NCI-H1092 (cell line): ENCODE measurements at places on chromosomes 11 and 22.

DNA sequence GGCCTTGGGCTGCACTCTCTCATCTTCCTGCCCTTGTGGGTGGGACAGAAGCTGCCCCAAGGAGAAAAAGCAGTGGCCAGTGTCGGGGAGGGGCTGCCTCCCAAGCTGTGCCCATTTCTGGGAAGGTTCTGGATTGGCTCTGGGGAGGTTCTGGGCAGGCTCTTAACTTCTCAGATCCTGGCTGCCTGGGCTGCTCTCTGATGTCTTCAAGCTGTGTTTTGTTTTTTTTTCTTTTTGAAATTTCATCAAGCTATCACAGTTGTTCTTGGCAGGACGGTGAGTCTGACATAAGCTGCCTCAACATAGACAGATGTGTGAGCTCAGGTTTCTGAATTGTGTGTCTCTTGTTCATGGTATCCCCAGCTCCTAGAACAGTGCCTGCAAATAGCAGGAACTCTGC, 1032.0 kb downstream of the BRD1 start:
- no peak for DNase-seq

DNA sequence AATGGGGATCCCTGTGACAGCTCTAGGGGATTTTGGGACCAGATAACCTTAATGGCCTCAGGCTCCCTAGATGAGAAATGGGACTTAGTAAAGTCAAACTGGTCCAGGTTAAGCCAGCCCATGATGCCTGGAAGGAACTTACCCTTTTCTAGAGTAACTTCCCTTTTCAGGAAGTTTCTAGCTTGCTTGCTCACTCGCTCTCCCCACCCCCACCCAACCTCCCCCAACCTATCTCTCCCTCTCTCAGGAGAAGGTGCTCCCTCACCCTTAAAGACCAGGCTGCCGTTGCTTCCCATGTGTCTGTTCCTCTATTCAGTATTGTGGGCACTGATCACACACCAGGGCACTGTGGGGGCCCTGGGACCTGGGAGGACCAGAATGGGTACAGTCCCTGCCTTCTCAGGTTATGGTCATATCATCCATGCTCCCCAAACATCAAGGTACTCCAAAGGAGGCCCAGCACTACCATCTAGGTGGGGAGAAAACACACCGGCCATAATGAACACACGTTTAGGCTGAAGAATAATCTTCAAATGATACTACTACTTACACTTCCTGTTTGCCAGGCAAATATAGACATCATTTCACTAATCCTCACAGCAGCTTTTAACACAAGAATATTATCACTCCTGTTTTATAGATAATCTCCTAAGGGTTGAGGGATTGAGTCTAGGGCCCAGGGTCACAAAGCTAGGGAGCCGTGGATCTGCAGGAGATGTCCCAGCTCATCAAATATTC, 18.2 kb downstream of the KCNQ1OT1 start:
- DNase-seq: no peak

- DNase-seq: no peak
Observed at GRCh38 chr11:106459135-106459534, 381.7 kb downstream of the AASDHPPT start.

DNA sequence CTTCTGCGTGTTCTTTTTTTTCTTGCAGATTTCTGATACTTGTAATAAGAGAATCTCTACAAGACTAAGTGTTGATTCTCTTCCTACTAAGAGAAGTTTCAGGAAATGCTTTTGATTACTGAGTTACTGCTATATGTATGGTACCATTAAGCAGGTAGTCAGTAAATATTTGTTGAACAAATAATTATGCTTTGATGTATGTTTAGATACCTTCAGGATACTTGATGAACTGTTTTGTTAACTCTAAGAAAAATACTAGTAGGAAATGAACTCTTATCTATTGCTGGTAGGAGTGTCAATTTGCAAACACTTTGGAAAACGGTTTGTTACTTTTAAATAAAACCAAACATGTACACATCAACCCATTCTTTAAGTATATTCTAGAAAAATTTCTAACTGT, 90.6 kb downstream of the TMEM135 start:
- DNase-seq: no peak

DNA sequence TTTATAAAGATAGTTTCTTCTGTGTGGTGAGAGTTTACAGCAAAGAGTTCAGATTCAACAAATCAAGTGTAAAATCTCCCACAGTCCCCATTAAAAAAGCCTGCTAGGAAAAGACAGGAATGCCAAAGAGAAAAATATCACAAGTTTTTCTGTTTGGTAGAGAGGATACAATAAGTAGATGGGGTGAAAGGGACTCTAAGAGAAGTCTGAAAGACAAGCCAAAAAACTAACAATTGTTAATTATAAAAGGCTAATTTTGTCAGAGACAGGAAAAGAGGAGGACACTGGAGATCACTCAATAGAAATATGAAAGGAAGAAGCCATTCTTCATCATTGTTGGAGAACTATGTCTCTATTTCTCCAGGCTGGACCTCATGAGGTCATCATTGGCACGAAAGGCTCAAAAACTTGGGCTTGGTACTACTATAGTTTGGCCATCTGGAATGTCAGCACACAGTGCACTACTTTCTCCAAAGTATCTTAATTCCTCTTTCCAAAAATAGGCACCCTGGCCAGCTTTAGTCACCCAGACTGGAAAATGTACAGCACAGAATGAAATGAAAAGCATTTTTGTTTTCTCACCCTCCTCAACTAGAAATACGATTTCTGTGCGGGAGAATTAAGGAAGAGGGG, 531 bp upstream of the SOX6 start:
- DNase-seq: no peak

DNA sequence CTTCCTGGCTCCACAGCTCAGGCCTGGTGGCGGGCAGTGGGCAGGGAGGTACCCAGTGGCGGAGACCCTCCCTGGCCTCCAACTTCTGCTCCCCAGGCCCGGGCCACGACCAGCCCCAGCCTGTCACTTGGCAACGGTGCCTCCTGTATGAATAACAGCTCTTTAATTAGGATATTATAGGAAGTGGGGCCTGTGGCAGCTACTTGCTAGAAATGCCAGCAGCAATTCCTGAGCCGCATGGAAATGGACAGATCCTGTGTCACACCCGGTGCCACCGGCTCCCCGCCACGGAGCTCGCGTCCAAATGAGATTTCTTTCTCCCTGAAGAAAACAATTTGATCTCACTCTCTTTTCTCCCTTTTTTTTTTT, 104.5 kb downstream of the CHST1 start:
- DNase-seq: peak; percentile 47
